ENCODE measurements at places on chromosomes 6 and 20. TPM values are rescaled to one million over a fixed set of nuclear protein-coding genes. Genes with fewer than 3 reads are reported as not detected.

ZNF165 gene
- total RNA-seq: 0.47 TPM

GNL1 gene
- total RNA-seq: 7.9 TPM

DNA sequence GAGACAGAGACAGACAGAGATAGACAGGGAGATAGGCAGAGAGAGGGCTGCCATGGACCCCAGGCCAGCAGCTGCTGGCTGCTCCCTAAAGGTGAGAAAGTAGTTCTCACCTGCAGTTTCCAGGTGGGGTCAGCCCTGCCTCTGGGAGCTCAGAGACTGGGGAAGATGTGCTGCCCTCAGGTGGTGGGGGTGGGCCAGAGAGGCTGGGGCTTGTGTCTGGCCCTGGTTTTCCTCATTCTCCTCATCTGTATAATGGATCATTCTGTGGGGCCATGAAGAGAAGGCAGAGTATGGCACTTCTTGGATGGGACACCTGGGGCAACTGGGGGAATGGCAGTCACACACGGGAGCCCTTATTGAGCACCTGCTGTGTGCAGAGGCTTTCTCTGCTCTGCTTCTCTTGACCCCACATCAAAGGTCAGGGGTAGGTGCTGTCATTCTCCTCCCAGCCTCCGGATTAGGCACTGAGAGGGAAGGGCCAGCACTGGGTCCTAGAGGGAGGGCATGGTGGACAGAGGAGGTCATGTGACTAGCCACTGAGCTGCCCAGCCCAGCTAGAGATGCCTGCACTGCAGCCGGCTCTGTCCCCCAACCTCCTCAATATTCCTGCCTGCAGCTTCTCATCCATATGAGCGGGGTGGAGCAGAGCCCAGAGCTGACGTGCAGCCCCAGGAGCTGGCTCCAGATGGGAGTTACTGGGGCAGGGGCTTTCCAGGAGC is 4.1 kb downstream of the ANGPT4 start:
- H3K27ac ChIP-seq: no peak overlapping the region
- H3K36me3 ChIP-seq: no peaks in the 10 kb centered on the region
- peaks cover 20% of the 10 kb centered on the region for H3K4me1 ChIP-seq
- H3K27me3 ChIP-seq: no peaks in the 10 kb centered on the region

GRCh38 chr6:116388924-116389323 is 18.2 kb downstream of the DSE start:
- no peaks in the 10 kb centered on the region for H3K36me3 ChIP-seq
- H3K4me1 ChIP-seq: peaks cover 57% of the 10 kb centered on the region
- no peak overlapping the region for H3K27ac ChIP-seq
- DNase-seq: no peak
- no peaks in the 10 kb centered on the region for H3K27me3 ChIP-seq
- H3K4me3 ChIP-seq: no peak overlapping the region

- no peak overlapping the region for H3K4me3 ChIP-seq
- H3K36me3 ChIP-seq: no peaks in the 10 kb centered on the region
- no peak overlapping the region for H3K27ac ChIP-seq
- no peaks in the 10 kb centered on the region for H3K27me3 ChIP-seq
Observed at GRCh38 chr6:115001731-115002350, 659.0 kb upstream of the HS3ST5 start.

DNA sequence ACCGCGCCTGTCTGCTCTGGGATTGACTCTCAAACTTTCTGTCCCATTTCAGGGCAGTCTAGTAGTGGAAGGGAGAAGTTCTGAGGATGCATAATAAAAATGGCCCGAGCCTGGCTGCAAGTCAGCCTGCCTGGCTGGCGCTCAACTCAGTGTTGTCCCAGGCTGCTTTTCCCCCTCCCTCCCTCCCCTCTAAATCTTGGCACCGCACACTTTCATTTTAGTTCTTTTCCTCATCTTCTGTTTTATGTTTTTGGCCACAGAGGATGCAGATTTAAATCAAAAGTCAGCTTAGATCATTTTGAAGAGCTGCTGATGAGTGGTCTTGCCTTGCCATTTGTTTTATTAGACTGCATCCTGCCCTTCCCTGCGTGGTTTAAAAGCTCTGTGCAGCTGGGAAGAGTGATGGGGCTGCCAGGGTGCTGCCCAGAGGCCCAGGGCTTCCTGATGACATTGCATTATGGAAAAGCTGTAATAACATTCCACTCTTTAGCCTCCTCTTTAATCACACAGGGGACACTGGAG is 6.5 kb upstream of the UQCC2 start:
- H3K36me3 ChIP-seq: peaks cover 9% of the 10 kb centered on the region
- no peak overlapping the region for H3K4me3 ChIP-seq
- H3K4me1 ChIP-seq: no peaks in the 10 kb centered on the region
- peak overlapping the region; percentile 32 for H3K27ac ChIP-seq
- no peaks in the 10 kb centered on the region for H3K27me3 ChIP-seq

GRCh38 chr6:159398633-159399032 is 229.4 kb downstream of the FNDC1 start:
- H3K36me3 ChIP-seq: no peaks in the 10 kb centered on the region
- H3K27ac ChIP-seq: no peak overlapping the region
- no peak overlapping the region for H3K4me3 ChIP-seq
- H3K4me1 ChIP-seq: no peaks in the 10 kb centered on the region
- DNase-seq: no peak

GRCh38 chr20:45611054-45611453 is 18.5 kb upstream of the WFDC10A start:
- no peak overlapping the region for H3K4me3 ChIP-seq
- H3K27ac ChIP-seq: no peak overlapping the region
- H3K36me3 ChIP-seq: no peaks in the 10 kb centered on the region

DNA sequence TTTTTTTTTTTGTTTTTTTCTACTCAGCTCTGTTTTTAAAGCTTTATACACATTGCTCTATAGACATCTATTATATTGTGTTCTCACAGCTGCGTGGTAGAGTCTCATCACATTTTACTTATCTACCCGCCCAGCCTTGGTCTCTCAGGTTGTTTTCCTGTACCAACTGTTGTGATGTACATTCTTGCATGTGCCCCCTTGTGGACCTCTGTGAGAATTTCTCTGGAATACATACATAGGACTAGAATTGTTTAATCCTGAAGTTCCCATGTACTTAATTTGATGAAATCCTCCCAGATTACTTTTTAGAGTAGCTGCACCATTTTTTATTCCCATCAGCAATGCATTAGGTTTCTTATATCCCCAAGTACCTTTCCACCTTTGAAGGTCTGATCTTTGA is 40.4 kb upstream of the TINAG start:
- H3K27me3 ChIP-seq: no peaks in the 10 kb centered on the region
- no peaks in the 10 kb centered on the region for H3K4me1 ChIP-seq
- H3K36me3 ChIP-seq: no peaks in the 10 kb centered on the region
- H3K4me3 ChIP-seq: no peak overlapping the region

GRCh38 chr20:35791821-35792220 is 20.0 kb downstream of the PHF20 start:
- H3K4me3 ChIP-seq: no peak overlapping the region
- H3K27me3 ChIP-seq: no peaks in the 10 kb centered on the region
- DNase-seq: no peak
- H3K27ac ChIP-seq: no peak overlapping the region
- H3K36me3 ChIP-seq: no peaks in the 10 kb centered on the region
- no peaks in the 10 kb centered on the region for H3K4me1 ChIP-seq
